ENCODE measurements at places on chromosomes 4 and X.

GRCh38 chr4:15007201-15007600 is 4.9 kb downstream of the CPEB2 start:
- no peak for DNase-seq

DNA sequence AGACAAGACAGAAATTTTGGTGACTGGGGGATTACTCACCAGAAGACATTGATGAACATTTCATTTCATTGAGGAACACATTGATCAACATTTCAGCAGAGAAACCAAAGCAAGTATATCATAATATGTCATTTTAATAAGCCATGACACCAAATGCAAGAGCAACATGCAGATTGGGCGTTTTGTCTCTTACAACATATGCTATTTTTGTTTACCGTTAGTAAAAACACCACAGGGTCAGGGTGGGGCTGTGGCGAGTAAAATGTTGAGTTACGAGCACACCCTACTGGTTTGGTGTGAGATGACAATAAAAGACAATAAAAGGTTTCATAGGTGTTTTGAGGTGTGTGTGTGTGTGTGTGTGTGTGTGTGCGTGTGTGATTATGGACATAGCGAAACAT is 294.5 kb downstream of the PDGFC start:
- DNase-seq, result peak; percentile 65

- DNase-seq, result peak; percentile 7
These were observed 2.4 kb upstream of the MBTPS2 start for GRCh38 chrX:21837056-21837455.

GRCh38 chr4:128241425-128241913 is 46.1 kb downstream of the PGRMC2 start:
- DNase-seq, result peak; percentile 92

Measured in fibroblast of pulmonary artery (primary cell).